T-helper 2 cell treated with Interferon-gamma antibody and Interleukin-4, amounts not matched to agents 100 ng/mL and 5 ng/mL, for 36 hours (primary cell): ENCODE measurements at places on chromosomes 6 and 20. TPM values are rescaled to one million over a fixed set of nuclear protein-coding genes. Genes with fewer than 3 reads are reported as not detected.

The KDM1B gene
- 8.0 and 8.1 TPM in 2 replicates for total RNA-seq

The SLC22A7 gene
- total RNA-seq, result not detected in 2 replicates

The ZBTB12 gene
- 2.8 TPM in 2 replicates for total RNA-seq

The ILRUN gene
- total RNA-seq, result 74.2 and 77.1 TPM in 2 replicates

The EFHC1 gene
- total RNA-seq, result 1.0 and 1.6 TPM in 2 replicates

The ANKEF1 gene
- total RNA-seq, result 2.4 and 3.3 TPM in 2 replicates

The RAB44 gene
- 0.07 TPM in 2 replicates for total RNA-seq

The MACROD2 gene
- total RNA-seq, result not detected in 2 replicates

The ELOVL4 gene
- 0.43 and 0.70 TPM in 2 replicates for total RNA-seq

The EYS gene
- total RNA-seq, result not detected in 2 replicates

The GNAS-AS1 gene
- 1.4 and 1.7 TPM in 2 replicates for total RNA-seq

The SPAG4 gene
- 3.7 and 5.4 TPM in 2 replicates for total RNA-seq

The MEP1A gene
- not detected in 2 replicates for total RNA-seq
